Activated CD8-positive, alpha-beta memory T cell treated with anti-CD3 and anti-CD28 coated beads for 4 hours (primary cell): ENCODE measurements at places on chromosomes 4 and X.

GRCh38 chr4:53732661-53733060 lies 141.4 kb upstream of the LNX1 start:
- no peak for DNase-seq

GRCh38 chr4:131603705-131604104 lies 1545.4 kb upstream of the PCDH10 start:
- DNase-seq, result no peak

GRCh38 chrX:112270991-112271390 lies 188.4 kb upstream of the TRPC5 start:
- DNase-seq, result no peak

GRCh38 chr4:24668956-24669355 lies 84.6 kb upstream of the DHX15 start:
- no peak for DNase-seq

- no peak for DNase-seq
These were observed 2.0 kb downstream of the GAK start for GRCh38 chr4:930028-930551.

GRCh38 chr4:142687547-142688275 lies 158.4 kb downstream of the INPP4B start:
- DNase-seq, result no peak

DNA sequence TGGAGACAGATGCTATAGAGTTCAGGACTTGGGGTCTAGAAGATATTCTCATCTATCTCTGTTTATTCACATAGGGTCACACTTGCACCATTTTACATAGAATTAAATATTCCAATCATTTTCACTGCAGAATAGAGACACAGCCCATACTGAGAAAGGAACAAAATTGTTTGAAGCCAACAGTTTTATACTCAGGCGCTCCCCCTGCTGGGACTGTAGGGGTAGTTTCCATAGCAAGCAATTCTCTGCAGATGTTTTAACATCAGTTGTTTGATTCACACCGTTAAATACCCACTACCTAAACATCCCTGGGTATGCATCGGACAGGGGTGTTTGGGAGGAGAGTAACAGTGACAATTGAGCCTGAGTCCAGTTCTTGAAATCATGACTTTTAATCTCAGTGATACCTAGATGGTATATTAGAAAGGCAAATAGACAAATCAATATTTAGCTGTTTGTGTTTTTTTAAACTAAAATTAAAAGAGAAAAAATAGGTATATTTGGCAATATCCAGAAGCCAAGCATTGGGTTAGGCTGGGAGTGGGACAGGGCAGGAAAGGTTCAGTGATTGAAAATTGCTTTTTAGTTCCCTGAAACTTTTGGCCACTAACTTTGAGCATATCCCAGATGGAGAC lies 33.8 kb downstream of the LONRF3 start:
- DNase-seq, result no peak

DNA sequence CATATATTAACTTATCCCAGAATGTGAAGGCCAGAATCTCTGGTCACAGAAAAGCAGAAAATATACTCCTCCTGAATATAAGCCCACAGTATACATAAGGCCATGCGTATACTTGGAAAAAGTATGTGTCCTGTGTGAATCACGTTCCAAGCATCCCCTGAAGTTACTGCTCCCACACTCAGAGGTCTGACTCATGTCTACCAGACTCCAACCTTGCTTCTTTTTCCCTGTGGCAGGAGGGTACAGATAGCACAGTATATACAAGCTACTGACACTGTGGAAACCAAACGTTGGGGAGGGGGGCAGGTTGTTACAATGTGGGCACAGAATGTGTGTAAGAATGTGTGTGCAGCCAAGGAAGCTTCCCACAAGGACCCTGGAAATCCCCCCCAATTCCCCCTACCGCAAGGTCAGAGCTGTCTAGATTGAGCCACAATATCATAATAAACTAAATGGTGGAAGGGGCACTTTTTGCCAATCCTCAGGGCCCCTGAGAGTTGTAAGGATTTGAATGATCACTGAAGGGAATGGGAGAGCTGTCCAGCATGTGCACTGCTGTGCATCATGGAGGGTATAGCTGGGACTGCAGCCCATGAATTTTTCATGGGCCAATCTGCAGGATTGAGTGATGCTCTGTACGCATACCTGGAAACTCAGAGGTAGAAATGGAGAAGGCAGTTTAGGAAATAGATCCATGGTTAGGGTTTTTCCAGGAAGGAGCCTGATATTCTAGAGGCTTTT lies 7.4 kb upstream of the RELL1 start:
- DNase-seq, result no peak
